ENCODE measurements at places on chromosomes 3 and 15.

GRCh38 chr3:123618076-123618708 lies 33.3 kb upstream of the HACD2 start:
- no peak for DNase-seq

DNA sequence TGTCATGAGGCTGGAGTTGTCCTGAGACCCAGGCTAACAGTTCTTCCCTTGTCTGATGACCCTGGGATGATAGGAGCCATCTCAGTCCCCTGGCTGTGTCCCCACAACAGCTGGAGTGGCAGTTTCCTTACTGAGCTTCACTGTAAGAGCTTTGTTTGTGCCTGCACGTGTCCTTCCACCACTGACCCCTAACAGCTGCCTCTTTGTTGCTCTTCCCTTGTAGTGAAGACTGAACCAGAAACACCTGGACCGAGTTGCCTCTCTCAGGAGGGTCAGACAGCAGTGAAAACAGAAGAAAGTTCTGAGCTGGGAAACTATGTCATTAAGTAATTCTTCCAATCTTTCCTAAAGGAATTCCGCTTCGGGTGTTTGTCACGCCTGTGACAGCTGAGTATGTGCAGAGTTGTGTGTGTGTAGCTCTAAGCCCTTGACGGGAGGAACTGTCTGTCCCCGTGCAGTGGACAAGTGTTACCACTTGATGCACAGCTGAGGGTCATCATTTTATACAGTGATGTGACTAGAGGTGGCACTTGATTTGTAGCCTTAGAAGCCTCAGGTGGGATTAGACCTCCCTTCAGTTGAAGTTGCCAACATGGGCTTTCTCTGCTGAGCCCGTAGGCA lies 25.0 kb downstream of the MAP6D1 start:
- DNase-seq: no peak

- no peak for DNase-seq
These were observed 254.7 kb downstream of the EDEM1 start for GRCh38 chr3:5442106-5442785.

DNA sequence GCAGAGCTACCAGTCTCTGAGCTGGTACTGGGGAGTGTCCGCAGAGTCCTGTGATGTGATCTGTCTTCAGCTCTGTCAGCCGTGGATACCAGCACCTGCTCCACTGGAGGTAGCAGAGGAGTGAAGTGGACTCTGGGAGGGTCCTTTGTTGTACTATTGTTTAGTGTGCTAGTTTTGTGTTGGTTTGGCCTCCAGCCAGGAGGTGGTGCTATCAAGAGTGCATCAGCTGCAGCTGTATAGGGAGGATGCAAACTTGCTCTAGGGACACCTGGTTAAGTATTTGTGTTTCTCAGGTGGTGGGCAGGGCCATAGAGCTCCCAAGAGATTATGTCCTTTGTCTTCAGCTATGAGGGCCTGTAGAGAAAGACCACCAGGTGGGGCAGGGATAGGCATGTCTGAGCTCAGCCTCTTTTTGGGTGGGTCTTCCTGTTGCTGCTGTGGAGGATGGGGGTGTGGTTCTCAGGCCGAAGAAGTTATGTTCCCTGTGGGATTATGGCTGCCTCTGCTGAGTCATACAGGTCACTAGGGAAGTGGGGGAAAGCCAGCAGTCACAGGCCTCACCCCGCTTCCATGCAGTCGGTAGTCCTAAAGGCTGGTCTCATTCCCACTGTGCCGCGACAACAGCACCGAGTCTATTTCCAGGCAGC lies 443.2 kb upstream of the TBL1XR1 start:
- peak; percentile 48 for DNase-seq

- peak; percentile 47 for DNase-seq
These were observed 183.0 kb downstream of the SUCNR1 start for GRCh38 chr3:152056481-152056880.

- no peak for DNase-seq
These were observed 154.2 kb downstream of the MECOM start for GRCh38 chr3:169509359-169509758.

- DNase-seq: no peak
These were observed 88.8 kb upstream of the PLXND1 start for GRCh38 chr3:129695230-129695629.

DNA sequence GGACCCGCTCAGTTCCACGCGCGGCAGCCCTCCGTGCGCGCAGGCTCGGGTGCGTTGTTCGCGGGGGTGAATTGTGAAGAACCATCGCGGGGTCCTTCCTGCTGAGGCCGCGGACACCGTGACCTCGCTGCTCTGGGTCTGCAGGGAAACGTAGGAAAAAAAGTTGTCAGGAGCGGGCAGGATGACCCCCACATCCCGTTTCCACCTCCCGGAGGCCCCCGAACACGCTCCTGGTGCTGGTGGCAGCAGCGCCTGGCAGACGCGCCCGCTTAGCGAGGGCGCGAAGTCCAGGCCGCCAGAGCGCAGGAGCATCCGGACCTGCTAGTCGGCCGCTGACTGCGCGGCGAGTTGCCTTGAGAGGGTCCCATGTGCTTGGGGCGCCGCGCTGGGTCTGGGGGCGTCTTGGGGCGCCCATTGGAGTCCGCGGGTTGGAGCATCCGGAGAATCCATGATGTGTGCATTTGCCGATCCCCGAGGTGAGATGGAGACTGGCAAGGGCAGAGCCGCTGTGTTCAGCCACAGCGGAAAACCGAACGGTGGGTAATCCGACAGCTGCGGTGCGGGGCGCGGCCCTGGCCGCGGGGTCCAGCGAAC lies 520 bp downstream of the GREM1 start:
- no peak for DNase-seq

DNA sequence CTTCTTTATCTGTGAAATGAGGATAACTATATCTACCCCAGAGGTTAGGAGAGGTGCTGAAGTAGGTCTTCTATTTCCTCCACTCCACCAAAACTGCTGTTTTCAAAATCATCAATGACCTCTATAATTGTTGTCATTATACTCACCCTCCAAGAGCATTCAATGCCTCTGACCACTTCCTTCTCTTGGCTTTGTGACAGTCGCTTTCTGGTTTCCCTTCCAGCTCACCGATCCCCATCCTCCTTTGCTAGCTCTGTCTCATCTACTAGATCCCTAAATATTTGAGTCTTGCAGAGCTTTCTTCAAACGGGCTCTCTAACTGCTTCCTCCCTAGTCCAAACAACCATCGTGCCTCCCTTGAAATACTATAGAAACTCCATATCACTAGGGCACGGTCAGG lies 153.5 kb downstream of the RPLP1 start:
- DNase-seq: no peak

GRCh38 chr3:49591615-49592014 lies 37.3 kb downstream of the BSN start:
- peak; percentile 2 for DNase-seq

DNA sequence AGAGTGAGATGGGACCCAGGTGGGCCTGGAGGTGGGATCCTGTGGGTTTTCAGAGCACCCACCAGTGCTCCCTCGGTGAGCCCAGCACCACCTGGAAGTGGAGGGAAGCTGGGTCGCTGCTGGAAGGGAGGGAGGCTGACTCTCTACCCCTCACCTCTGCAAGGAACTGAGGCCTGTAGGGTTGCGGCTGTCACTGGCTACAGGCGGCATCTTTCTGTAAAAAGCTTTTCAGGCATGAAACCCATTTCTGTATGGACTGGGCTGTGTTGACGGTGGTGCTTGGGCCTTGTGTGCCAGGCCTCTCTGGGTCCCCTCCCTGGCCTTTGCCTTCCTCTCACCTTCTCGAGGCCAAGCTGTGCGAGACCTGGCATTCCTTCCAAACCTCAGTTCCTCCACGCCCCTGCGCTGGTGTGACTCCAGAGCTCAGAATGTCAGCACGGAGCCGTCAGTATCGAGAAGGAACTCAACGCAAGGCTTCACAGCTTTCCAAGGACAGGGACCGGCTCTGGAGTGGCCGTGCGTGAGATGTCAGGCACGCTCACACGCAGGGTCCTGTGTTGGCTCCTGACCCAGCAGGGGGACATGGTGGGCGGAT lies 16.6 kb downstream of the ABTB1 start:
- DNase-seq: no peak

DNA sequence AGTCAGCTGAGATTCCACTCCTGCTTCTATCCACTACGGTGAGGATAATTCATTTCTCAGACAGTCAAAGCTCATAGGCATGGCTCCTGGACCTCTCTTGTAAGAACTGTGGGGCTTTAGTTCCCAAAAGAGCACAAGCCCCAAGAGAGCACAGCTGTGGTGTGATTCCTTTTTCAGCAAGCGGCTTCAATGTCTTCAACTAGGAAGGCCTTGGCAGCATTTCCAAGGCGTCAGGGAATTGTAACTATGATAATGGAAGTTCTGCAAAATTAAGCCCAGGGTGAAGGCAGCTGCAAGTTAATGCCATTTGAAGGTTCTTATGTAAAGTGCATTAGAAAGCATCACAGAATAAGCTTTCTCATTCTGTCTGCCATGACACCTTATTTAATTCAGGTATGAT lies 657.1 kb downstream of the GRM7 start:
- DNase-seq: peak; percentile 6

DNA sequence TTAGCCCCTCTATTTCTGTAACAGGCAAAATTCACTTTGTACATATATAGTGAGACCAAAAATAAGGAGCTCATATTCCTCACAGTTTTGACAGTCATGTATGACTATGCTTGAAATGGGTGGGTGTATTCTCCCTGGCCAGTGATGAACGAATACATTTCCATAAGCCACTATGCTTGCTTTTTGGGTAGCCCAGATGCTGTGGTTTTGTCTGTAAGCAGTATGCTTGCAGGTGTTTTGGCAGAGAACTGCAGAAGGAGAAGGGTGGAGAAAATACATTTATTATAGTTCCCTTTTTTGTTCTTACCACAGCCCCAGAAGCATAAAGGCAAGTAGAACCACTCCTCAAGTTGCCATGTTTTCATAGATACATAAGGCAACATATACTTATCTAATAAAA lies 131.2 kb downstream of the RBMS3 start:
- DNase-seq: no peak

GRCh38 chr3:45381168-45381852 lies 7.1 kb upstream of the LARS2 start:
- peak; percentile 48 for DNase-seq

DNA sequence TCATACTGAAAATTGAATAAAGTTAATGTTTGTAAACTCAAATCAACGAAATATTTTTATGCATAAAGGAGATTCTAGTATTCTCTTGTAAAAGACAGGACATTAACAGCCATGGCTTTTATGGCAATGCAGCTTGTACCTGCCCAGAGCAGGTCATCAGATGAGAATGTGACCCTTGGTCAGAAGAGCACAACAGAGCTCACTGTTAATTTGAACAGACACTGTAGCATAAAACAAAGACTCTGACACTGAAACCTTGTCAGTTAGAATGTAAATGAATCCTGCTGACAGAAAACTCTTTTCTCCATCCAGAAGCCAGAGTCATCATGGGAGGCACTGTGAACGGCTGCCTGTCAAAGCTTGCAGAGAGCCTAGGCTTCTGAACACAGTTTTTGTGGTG lies 410.6 kb downstream of the RAP2B start:
- no peak for DNase-seq

GRCh38 chr3:115071601-115072000 lies 75.5 kb downstream of the ZBTB20 start:
- DNase-seq: no peak

DNA sequence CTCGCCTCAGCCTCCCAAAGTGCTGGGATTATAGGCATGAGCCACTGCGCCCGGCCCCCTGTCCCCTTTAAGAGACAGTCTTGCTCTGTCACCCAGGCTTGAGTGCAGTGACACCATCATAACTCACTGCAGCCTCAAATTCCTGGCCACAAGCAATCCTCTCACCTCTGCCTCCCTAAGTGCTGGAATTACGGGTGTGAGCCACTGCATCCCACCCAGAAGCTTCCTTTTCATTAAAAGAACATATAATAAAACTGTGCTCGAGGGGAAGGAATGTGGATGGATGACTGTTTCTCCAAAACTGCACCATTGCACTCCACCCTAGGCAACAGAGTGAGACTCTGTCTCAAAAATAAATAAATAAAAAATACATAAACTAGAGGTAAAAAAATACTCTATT lies 70.1 kb downstream of the NCEH1 start:
- no peak for DNase-seq

- DNase-seq: no peak
These were observed 44.5 kb downstream of the PCSK6 start for GRCh38 chr15:101444807-101445508.

- DNase-seq: no peak
These were observed 155.7 kb downstream of the RAB11A start for GRCh38 chr15:66025015-66025452.

- no peak for DNase-seq
These were observed 26.1 kb downstream of the PTH1R start for GRCh38 chr3:46903341-46904302.

DNA sequence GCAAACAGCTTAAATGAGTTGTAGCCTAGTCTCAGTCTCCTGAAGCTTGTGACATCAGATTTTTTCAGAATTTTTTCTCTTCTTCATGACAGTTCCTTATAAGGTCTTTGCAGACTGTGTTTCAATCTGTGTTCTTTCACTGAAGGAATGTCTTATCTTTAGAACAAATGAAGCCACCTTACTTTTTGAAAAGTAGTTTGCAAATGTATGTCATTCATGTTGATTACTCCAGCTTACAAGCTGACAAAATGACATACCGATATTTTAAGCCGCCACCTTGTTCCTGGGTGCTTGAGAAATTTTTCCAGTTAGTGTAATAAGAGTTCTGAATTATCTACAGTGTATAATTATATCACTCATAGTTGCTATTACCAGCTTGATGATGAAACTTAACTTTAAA lies 57.0 kb downstream of the ASTE1 start:
- no peak for DNase-seq

- DNase-seq: no peak
These were observed 61.8 kb downstream of the CCDC33 start for GRCh38 chr15:74297887-74298286.

- no peak for DNase-seq
These were observed 765.0 kb downstream of the IGSF11 start for GRCh38 chr3:118269537-118270125.

DNA sequence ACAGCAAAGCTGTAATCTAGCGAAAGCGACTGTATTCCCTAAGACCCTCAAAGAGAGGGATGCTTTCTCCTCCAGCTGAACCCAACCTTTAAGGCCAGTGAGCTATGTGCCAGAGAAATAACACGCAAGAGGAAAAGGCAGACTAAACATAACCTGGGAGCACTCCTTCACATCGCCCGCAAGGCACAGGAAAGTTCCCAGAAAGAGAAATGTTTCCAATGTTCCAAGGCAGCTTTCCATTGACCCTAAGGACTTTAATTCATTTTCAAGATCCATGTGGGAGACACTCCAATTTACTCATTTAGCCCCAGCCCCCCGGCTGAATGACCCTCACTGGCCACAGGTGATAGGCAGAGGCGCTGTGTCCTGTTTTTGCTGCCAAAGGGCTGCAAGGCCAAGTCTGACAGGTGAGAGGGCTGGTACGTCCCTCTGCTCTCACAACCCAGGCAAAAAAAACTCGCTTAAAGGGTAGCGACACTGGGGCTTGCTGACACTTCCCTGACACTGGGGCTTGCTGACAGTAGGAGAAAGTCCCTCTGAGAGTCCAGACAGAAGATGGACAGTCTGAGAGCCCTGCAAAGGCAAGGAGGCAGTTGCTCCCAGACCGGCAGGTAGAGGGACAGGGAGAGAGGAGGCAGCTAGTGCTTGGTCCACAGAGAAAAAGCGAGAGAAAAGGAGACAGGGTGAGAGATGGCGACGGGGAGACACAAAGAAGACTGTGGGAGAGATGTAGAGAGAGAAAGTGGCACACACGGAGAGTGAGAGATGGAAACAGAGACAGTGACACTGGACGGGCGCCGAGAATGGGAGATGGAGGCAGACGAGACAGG lies 702 bp downstream of the ARHGEF3 start:
- no peak for DNase-seq

GRCh38 chr3:182182531-182182968 lies 470.8 kb downstream of the SOX2 start:
- no peak for DNase-seq
